HTR-8/SVneo (cell line): ENCODE measurements at places on chromosomes 11 and 22.

DNA sequence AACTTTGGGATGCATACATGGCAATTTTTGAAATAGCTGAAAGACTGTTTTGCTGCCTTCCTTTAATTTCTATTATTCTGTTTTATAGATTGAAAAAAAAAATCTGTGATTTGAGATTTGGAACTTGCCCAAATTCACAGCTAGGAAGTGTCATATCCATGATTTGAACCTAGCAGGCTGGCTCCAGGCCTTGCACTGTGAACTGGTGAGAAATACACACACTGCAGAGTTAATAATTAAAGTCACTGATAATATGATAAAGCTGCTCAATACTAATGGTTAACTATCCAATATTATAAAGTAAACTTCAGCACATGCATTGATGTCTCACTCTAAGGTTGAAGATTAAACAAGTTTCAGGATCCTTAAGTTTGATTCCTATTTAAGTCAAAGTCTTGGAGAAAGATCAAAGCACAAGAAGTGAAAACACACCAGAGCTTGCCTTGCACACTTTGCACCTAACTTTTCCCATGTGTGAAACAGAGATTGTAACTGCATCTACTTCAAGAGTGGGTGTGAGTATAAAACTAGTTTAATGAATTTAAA, 150.6 kb upstream of the CCDC179 start:
- DNase-seq, result no peak

DNA sequence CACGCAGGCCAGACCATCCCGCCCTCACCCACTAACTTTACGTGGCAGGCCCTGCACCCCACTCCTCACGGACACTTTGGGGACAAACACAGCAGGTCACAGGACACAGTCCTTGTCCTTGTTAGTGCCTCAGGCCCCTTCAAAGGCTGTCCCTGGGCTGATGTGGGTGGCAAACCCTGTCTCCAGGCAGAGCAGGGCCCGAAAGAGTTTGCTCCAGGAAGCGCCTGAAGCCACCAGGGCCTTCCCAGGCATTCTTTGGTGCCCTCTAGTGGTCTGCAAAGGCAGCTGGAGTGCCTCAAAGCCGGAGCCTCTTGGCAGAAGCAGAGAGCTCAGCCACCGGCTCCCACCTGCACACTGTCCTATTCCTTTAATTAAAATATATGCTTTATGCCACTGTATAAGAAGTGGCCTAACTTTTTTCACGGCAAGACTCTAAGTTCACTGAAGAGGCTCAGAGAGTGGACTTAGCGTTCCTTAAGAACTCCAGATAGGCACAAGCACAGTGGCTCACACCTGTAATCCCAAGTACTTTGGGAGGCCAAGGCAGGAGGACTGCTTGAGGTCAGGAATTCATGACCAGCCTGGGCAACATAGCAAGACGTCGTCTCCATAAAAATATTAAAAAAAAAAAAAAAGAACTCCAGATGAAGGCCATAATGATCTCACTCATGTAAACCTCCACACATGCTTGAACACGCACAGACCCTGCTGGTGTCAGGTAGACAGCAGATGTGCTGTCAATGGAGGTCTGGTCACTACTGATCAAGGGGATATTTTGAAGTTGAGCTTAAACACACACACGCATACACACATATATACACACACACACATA, 11.1 kb downstream of the TXN2 start:
- peak; percentile 52 for DNase-seq

DNA sequence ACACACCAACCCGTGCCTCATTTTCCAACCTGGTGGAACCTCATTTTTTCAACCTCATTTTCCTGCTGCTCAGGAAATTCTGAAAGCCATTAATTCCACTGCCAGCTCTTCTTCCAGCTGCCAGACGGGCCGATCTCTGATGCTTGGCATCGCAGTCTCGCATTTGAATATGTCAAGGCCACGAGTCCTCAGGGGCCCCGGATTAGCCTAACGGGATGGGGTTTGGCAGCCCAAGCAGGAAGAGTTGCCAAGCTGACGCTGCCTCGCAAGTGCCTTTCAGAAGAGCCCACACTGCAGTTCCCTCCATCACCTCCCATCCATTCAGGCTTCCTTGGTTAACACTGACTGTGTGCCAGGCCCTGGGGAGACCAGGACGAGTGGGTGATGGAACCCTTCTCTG, 8.7 kb downstream of the RASD2 start:
- no peak for DNase-seq

GRCh38 chr11:58506935-58507334, 970 bp downstream of the OR5B21 start:
- DNase-seq, result no peak

DNA sequence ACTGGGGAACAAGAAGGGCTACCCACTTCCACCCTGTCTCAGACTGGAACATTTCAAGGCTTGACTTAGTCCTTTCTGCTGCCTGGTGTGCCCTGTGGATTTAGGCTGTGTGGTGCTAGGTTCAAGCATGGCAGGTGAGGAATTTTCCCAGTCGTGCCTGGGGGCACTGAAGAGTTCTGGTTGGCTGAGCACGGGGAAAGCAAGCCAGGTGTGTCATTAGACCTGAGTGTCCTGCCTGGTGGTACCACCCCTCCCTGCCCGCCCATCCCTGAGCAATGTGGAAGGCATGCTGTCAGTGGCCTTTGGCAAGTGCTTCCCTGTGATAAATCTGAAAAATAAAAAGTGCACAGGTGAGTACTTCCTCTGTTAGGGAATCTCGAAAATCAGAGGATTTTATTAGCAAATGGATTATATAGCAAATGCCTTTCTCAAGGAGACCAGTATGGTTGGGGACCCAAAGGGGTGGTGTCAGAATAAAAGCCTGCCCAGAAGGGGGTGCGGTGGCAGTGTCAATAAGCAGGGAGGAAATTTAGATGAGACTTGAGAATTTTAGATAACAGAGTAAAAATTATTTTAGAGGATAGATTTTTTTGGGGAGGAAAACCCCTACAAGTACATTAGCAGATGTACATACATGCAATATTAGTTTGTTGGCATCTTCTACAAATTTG, 22.8 kb downstream of the TEAD1 start:
- DNase-seq, result no peak

DNA sequence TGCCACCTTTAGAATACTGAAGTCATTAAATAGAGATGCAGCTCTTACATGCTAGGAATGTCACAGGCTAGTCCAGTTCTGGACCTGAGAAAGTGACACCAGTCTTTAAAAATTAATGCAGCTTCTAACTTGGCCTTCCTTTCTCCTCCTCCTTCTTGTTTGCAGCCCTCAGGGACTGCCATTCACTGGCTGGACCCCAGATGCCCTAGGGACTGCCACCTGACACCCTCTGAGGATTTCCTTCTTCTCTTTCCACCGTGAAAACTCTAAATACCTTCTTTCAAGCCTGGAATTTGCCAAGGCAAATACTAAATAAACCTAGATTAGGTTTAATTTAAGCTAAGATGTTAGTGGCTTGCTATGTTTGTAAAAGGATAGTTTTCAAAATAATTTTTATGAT, 78.4 kb downstream of the MUC15 start:
- no peak for DNase-seq

DNA sequence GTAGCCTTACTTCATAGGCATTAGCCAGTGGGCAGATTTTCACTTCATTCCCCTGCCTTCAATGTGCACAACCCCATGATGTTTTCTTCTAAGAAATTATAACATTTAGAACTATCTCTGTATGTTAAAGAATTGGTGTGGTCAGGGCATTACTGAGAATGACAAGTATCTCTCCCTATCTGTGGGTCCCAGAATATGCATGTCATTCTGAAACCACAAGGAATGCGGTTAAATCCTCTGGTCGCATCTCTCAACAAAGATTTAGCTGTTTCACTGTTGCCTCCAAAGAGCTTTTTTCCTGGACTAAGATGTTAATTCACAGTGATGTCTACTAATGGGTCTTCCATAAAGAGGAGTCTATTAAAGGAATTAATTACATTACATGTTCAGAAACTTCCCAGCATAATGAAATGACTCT, 62.7 kb downstream of the LIF start:
- peak; percentile 29 for DNase-seq

GRCh38 chr11:95507794-95508193, 276.8 kb upstream of the SESN3 start:
- no peak for DNase-seq

DNA sequence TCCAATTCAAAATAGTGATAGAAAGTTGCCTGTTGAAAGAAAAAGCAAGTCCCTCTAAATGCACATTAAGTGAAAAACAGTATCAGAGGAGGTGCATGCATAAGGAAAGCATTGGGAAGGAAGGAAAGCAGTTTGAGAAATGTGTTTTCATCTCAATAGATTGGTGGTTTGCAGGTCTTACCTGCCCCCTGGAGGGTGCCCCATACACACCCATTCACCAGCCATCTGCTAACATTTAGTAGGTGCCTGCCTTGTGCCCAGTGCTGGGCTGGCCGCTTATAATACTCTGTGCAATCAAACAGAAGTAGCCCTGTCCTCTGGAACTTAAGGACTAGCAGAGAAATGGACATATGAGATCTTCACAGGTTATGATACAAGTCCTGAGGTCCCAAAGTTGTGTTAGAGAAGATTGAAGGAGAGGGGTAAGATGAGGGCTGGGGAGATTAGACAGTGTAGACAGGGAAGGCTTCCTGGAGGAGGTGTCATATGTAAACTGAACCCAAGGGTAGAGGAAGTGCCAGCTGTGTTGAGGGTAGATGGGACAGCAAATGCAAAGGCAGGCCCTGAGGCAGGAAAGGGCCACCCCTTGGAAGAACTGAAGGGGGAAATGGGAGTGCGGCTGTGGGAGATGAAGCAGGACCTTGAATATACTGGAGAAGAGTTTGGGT, 184.2 kb downstream of the MN1 start:
- DNase-seq, result no peak

- no peak for DNase-seq
These were observed 1.9 kb downstream of the NEAT1 start for GRCh38 chr11:65424205-65425104.

DNA sequence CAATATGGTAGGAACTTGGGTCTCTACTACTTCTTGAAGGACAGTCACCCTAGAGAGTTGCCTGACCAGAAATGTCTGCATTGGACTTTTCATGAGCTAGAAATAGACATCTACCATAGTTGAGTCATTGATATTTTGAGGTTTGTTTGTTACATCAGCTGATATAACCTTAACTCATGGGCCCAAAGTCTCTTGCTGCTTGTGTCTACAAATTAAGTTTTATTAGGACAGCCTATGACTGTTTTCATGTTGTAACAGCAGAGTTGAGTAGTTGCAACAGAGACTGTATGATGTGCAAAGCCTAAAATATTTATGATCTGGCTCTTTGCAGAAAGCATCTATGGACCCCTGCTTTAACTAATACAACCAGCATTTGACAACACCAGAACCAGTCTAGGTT, 155.3 kb downstream of the MIAT start:
- DNase-seq, result no peak

- DNase-seq, result no peak
These were observed 15.6 kb downstream of the KIAA1671 start for GRCh38 chr22:24968066-24968561.

GRCh38 chr11:19232910-19233503, 7.7 kb downstream of the E2F8 start:
- DNase-seq, result peak; percentile 30

GRCh38 chr11:86987679-86988078, 32.5 kb upstream of the FZD4 start:
- DNase-seq, result no peak

- no peak for DNase-seq
These were observed 38.5 kb downstream of the TNRC6B start for GRCh38 chr22:40216041-40216756.

- no peak for DNase-seq
These were observed 75.1 kb downstream of the SCUBE1 start for GRCh38 chr22:43267981-43268660.

DNA sequence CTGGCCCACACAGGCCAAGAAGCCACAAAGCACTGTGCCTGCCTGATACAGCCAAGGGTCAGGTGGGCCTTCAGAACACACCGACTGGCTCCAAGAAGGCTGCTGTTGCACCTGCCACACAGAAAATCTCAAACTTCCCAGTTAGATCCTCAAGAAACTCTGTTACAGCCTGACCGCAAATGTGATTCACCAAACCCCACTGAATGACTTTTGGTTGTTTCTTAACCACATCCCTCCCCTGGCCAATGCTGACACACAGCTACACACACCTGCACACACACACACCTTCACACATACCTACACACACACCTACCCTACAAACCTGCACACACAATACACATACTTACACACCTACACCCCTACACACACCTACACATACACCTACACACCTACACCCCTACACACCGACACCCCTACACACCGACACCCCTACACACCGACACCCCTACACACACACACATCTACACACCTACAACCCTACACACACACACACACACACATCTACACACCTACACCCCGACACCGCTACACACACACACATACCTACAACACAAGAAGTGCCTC, 31.5 kb downstream of the CDKN1C start:
- no peak for DNase-seq

- no peak for DNase-seq
These were observed 15.7 kb upstream of the FAM83F start for GRCh38 chr22:39979048-39979447.

- no peak for DNase-seq
These were observed 149.8 kb downstream of the CCDC34 start for GRCh38 chr11:27213232-27213660.

GRCh38 chr22:20550851-20551744, 43.7 kb downstream of the MED15 start:
- DNase-seq, result no peak

DNA sequence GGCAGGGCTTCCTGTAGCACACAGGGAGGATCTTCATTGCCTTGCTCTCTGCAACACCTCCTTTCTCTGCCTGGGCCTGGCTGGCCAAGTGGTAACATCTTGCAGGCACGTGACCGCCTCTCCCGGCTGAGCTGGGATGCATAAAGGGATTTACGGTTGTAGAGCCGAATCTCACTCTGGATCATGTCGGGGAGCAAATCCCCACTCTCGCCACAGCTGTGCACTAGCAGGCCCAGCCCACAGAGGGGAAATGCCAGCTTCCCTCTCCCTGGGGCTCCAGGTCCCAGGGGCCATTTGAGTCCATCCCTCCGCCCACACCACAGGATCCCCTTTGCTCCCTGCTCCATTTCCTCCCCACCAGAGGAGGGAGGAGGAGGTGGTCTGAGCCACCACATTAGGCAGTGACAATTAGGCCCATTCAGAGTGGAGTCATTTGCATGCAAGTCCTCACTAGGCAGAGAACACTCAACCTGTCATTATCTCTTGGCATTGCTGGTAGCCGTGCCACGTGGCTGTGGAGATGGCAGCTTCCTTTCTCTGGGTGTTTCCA, 196.7 kb downstream of the DSCAML1 start:
- DNase-seq, result no peak

GRCh38 chr11:120543521-120544215, 32.1 kb downstream of the GRIK4 start:
- no peak for DNase-seq

DNA sequence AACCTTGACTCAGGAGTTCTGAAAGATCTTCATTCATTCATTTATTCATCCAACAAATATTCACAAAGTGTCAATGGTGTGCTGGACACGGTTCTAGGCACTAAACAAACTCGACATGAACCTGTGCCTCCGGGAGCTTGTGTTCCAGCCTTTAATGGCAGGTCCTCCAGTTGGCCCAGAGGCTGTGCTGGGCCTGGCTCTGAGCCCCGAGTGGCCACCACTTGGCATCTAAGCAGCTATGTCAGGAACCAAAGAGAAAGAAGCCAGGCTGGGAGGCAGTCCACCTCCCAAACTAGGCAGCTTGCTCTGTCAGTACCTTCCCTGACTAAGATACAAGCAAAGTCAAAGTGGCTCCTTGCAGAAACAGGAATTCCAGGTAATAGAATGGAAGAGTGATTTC, 233.6 kb downstream of the BUD13 start:
- no peak for DNase-seq
